HFFc6 (cell line): ENCODE measurements at places on chromosomes 1 and 21.

- no peak for DNase-seq
Measured at GRCh38 chr1:187054862-187055757, 226.4 kb downstream of the PLA2G4A start.

DNA sequence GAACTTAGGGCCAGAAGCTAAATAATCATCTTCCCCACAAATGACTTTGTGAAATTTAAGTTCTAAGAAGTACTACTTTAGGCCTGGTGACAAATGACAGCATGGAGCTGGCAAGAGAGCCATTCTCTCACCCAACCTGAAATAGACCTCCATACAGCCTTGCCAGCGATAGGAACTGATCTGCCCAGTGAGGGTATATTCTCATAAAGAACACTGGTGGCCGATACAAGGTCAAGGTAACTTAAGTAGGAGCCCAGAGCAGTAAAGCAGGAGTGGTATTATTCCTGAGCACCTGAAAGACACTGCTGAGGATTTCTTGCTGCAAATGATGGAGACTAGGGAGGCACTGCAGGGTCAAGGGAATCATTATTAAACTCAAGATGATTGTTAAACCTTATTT lies 2.6 kb upstream of the TTLL7 start:
- DNase-seq: no peak

DNA sequence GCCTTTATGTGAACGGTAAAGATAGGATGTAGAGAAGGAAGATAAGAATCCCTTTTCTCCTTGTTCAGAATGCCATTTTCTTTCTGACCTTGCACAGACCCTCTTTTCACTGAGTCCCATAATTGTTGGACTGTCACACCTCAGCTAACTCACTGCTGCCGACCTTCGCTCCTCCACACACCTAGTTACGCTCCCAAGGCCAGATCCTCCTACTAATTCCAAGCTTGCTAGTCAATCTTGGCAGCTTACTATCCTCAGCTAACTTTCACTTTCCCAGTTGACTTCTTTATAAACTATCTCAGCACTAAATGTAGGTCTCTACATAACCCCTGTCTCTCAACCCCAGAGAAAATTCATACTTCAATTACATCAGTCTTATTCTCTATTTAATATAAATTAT lies 471.8 kb upstream of the PRMT6 start:
- no peak for DNase-seq

GRCh38 chr21:42599486-42599885 lies 53.9 kb upstream of the PDE9A start:
- no peak for DNase-seq
